Motor neuron (in vitro differentiated cells): ENCODE measurements at places on chromosomes 3 and 15. TPM values are rescaled to one million over a fixed set of nuclear protein-coding genes. Genes with fewer than 3 reads are reported as not detected.

DNA sequence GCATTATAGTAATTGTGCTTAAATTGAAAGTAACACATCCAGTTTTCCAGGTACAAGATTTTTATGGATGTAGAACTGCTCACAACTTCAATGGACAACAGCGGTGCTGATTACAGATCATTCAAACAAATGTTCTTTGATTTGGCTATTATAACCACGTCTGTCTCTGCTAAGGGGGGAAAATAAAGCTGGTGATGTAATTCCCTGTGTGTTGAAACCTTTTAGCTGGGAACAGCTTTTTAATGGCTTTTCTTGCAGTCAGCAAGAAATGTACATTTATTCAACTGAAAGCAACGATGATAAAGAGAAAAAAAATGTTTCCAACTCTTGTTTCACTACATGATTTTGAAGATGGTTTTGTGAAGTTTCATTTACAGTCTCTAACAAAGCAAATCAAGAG, 431.9 kb upstream of the AGTR1 start:
- ATAC-seq, result no peak

GRCh38 chr3:72872183-72872582, 15.7 kb upstream of the GXYLT2 start:
- ATAC-seq, result no peak

DNA sequence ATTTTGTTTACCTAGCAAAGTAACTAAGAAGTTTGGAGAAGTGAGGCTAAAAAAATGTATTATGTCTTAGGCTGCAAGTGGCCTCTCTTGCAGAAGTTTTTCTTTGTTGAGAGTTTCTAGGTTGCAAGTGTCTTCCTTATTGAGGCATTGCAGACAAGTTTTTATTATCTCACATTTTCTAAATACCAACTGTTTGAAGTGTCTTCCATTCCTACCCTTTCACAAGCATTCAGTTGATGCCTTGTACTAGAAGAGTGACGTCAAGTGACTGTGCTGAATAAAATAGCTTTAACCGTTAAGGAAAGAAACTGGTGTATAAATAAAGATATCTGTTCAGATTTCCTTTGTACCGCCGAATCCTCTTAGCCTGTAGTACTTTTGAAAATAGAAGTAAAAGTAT, 123.3 kb downstream of the ALCAM start:
- peak; percentile 48 for ATAC-seq

- ATAC-seq, result no peak
Observed at GRCh38 chr3:131324923-131325322, 56.7 kb upstream of the NUDT16 start.

- peak; percentile 58 for ATAC-seq
Observed at GRCh38 chr3:184688251-184688881, 23.5 kb downstream of the MAGEF1 start.

DNA sequence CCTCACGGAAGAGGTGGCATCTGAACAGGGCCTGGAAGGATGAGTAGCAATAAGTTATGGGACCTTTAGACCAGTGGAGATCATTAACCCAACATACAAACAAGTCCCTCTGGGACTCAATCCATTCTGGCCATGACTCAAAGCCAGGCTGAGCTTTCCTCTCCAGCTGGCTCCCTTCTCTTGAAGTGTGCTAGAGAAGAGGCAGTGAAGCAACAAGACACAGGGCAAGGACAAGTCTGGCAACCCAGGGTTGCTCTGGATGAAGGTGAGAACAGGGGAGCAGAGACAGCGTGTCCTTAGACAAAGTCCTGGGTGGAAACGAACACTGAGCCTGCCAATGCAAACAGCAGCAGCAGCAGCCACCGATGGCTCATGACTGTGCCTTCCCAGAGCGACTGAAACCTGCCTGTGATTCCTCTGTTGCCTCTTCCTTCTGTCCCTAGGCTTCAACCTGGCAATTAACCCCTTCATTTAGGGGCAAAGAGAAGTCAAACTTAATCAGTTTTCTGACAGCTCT, 86.8 kb downstream of the BDH1 start:
- ATAC-seq, result no peak

- ATAC-seq, result no peak
Observed at GRCh38 chr15:92910451-92910850, 10.3 kb downstream of the CHD2 start.

DNA sequence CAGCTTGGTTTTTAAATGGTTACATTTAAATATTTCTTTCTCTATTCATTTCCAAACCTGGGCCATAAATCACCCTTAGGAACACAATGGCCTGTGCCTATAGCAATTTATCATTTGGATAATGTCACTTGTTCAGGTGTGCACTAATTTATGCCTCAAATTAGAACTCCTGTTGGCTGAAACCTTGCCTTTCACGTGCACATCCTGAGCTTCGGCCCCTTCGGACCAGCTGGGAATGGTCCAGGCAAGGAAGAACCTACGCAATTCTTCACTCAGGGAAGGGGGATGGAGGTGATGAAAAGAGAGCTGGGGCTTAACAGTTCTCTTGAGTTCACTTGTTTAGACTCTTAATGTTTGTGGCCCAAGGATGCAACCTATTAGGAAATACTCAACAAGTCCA, 324.1 kb upstream of the ICE2 start:
- no peak for ATAC-seq

DNA sequence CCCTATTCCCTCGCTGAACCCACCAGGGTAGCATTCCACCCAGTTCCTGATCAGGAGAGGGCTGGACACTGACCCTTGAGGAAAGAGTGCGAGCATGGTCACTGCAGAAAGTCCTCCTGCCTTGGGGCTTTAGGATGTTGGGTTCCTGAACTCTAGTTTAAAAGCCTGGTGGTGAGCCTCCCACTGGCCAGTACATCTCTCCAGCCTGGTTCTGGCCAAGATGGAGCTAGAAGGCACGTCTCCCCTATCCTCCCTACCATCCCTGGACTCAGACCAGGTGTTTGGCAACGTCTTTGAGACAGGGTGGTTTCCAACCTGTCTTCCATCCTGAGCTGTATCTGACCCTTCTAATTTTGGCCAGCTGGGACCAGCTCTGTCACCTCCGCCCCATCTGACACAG, 31.4 kb downstream of the NBEAL2 start:
- ATAC-seq, result no peak

DNA sequence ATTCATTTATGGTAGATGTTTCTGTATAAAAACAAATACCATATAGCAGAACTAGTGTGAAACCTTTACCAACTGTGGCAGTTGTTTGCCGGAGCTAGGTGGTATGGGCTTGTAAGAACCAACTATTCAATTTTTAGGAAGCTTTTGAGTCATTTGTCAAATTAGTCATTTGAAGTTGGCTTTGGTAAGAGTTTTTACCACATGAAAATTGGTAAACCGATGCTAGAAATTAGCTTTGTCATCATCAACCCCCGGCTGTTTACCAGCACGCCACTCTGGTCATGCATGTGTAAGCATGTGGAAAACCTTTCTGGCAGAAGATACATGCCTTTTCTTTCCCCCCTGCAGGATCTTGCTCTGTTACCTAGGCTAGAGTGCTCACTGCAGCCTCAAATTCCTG, 63.3 kb downstream of the IL1RAP start:
- no peak for ATAC-seq

DNA sequence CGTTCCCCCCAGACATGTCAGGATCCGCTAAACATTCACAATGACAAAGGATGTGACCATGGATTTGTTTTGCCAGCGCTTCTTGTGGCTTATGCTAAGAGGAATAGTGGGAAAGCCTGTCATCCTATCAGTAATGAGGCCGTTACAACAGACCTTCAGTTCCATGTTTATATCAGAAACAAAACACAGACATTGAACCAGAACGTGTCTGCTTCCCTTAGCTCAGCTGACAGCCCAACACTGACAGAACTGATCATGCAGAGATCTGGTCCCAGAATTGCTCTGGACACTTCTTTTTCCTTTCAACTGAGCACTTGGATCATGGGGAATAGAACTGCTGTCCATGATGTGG, 58.3 kb upstream of the MYZAP start:
- ATAC-seq, result peak; percentile 31

GRCh38 chr3:153232851-153233271, 70.8 kb downstream of the RAP2B start:
- no peak for ATAC-seq

- ATAC-seq, result no peak
Observed at GRCh38 chr3:47912006-47912504, 104.2 kb downstream of the MAP4 start.

DNA sequence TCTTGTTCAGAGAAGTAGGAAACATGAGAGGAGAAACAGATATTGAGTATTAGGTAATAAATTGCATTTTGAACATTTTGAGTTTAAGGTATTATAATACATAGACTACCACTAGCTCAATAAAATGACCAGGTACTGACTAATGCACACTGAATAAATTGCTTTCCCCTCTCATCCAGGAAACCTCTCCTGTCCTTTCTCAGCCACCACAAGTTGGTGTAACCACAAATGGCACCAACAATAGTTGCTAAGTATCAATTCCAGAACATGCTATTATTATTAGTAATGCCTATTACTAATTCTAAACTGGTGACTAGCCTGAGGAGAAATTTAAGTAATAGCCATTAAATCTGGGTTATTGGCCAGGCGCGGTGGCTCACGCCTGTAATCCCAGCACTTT, 47.3 kb upstream of the XRN1 start:
- no peak for ATAC-seq

DNA sequence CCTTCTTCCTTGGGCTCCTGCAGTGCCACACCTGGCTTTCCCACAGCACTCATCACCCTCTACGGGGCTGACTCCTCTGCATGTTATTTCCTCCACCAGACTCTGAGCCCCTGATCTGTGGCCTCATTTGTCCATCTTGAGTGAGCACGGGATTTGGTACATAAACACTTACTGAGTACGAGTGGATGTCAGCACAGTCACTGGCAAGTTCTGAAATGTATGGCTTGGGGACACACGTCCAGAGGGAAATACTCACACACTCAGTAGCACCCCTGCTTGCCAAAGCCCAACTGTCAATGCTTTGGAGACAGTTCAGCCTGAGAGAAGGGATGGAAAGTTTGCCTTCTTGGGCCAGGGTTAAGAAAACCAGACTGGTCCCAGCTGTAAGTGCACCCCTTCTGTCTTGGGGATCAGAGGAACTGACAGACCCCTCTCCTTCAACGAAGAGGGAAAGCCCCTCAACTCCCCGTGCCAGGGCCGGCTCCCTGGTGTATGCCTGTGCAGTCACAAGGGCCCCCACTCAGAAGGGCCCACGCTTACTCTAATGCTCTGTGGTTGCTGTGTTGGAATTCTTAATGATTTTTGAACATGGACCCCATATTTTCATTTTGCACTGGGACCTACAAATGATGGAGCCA, 71.9 kb downstream of the UMPS start:
- ATAC-seq, result no peak

GRCh38 chr3:89107461-89108290, at the start of gene EPHA3:
EPHA3 (plus strand) TSS chr3:89107621; CDS start chr3:89107749, 128 bp downstream.
- ATAC-seq, result peak; percentile 98

GRCh38 chr3:145898487-145898886, 262.5 kb downstream of the PLOD2 start:
- ATAC-seq, result peak; percentile 54

DNA sequence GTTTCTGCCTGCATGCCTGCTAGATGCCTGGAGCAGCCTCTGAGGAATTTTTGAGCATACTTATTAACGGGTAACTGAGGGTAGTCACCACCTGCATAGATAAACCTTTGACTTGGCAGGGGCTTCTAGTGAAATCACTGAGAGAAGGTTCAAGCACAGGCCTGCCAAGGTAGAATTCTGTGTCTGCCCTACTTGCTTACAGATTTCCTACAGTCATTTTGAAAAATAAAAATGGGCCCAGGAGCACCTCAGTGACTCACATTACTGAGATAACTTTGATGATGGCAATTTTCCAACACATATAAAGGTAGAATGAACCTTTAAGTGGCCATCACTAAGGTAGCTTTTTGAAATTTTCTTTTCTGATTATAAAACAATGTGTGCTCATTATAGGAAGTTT, 10.8 kb downstream of the CRTAP start:
- no peak for ATAC-seq

DNA sequence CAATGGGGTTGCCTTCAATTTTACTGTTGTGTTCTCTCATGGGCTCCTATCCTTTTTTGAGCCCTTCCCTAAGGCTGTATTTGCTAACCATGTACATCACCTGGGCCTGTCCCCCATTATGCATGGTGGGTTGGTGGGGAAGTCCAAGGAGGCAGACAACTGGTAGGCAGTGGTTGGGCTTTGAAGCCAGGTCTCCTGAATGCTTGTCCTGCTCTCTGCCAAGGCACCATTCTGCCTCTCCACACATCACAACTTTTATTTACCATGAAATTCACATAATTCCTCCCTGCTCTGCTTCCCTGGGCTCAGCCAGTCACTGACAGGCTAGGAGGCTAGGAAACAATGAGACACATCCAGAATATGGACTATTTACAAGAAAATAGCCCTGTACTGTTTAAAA, 41.0 kb upstream of the COPB2 start:
- peak; percentile 59 for ATAC-seq

GRCh38 chr3:103126115-103126514, 691.3 kb downstream of the ZPLD1 start:
- no peak for ATAC-seq

GRCh38 chr3:29242296-29242695, 38.6 kb upstream of the RBMS3 start:
- ATAC-seq, result no peak

DNA sequence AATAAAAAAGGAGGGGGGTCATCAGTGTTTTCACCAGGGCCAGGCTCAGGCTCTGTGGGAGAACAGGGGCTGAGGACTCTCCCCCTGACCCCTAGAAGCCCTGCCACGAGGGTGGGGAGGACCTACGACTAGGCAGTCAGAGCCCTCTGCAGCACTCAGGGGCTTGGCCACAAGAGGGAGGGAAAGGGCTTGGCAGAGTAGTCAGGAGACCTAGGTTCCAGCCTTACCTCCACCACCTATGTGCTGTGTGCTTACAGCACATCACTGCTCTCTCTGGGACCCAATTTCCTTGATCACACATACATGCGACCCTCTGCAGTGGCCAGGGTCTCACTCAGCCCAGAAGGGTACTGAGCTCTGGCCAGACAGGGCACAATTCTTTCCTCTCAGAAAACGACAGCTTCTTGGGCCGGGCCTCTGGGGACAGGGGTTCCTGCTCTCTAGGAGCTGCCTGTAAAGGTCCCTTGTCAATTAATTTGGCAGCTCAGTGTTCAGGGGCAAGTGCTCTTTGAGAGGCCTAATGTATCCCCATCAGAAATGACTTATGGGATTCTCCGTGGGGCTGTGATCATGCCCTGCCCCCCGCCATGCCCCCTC, 16.4 kb upstream of the SKIC8 start:
- peak; percentile 48 for ATAC-seq

Gene GOLGA8M
- not detected in 2 replicates for total RNA-seq

Gene PLCL2
- 16.0 and 17.1 TPM in 2 replicates for total RNA-seq

Gene ARRDC4
- 90.5 and 92.5 TPM in 2 replicates for total RNA-seq

Gene RPL14
- total RNA-seq, result 1,278 and 1,293 TPM in 2 replicates

Gene ALDH1A2
- 0.21 and 0.49 TPM in 2 replicates for total RNA-seq

Gene USP50
- not detected in 2 replicates for total RNA-seq

Gene THRB
- total RNA-seq, result 16.3 and 18.3 TPM in 2 replicates

Gene ARHGEF26
- total RNA-seq, result 23.3 and 38.5 TPM in 2 replicates

Gene PAK2
- 33.8 and 47.2 TPM in 2 replicates for total RNA-seq

Gene CX3CR1
- 0.28 and 0.49 TPM in 2 replicates for total RNA-seq

Gene FES
- 0.57 and 0.82 TPM in 2 replicates for total RNA-seq

Gene CCR8
- total RNA-seq, result not detected in 2 replicates
